NCI-H1105 (cell line): ENCODE measurements at places on chromosomes 4 and X.

DNA sequence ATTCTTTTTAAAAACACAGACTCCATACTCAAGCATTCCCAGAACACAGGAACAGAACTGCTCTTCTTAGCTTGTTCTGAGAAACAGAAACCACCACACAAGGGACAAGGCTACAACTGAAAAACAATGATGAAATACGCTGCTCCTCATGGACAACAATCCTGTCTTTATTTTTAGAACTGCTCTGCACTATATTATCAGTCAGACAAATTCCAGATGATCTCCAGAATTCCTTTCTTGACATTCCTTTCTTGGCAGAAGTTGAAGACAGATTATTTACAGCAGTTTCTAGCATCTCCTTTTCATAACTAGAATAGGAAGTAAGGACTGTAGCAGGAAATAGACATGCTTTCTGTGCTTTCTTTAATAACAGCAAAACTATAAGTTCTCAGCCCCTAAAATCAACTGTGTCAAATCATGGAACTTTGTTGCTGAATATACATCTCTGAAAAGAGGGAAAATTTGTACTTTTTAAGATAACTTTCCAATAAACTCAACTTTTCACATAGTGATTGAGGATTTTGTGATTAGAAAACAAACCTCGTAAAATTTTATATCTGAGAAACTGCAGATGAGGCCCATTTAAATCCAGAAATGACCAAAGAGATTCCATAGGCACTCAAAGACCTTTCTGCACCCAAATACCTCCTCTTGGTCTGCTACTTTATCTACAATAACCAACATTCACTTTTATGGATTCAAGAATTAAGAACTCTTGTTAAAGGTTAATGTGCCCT lies 35.9 kb downstream of the ANTXR2 start:
- DNase-seq = no peak

- no peak for DNase-seq
Measured at GRCh38 chr4:10504570-10505179, 47.4 kb upstream of the ZNF518B start.

- peak; percentile 36 for DNase-seq
Measured at GRCh38 chrX:22389556-22390179, 117.0 kb downstream of the CBLL2 start.

- no peak for DNase-seq
Measured at GRCh38 chr4:82284475-82284857, 89.3 kb downstream of the HNRNPD start.

DNA sequence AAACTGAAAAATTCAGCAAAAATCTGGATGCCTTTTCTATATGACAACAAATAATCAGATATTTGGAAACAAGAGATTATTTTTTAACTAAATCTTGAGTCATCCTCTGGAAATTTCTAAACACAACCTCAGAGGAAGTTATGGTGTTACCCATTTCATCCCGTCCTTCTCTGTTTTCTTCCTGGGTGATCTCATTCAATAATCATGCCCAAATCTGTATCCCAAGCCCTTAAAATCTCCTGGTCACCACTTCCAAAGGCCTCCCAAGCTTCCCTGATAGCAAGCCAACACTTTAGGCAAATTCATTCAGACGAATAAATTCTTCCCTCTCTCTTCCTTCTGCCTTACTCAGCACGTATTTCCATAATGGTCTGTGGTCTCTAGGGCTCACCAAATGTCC lies 9.7 kb upstream of the SORCS2 start:
- DNase-seq = no peak

DNA sequence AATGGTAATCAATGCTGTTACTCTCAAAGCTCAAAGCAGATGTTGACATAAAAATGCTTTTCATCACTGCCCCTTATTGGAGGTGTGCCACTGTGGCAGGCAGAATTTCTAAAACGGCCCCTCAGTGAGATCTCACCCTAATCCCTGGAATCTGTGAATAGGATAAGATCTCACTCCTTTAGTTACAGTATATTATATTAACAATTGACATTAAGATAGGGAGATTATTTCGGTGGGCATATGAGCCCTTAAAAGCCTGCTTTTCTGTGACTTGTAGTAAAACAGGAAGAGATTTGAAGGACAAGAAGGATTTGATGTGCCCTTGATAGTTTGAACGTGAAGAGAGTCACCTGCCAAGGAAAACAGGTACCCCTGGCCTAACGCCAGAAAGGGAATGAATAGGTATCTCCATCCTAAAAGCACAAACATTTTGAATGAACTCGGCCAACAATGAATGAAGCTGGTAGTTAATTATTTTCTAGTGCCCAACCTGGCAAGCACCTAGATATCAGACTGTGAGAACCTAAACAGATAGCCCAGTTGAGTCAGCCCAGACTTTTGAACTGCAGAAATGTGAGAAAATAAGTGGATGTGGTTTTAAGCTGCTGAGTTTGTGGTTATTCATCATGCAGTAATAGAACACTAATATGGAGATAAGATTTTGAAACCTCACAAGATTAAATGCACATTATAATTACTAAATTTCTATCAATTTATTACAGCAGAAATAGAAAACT lies 881.6 kb downstream of the PCDH18 start:
- DNase-seq = peak; percentile 89

- no peak for DNase-seq
Measured at GRCh38 chr4:142416121-142416520, 430.0 kb downstream of the INPP4B start.

DNA sequence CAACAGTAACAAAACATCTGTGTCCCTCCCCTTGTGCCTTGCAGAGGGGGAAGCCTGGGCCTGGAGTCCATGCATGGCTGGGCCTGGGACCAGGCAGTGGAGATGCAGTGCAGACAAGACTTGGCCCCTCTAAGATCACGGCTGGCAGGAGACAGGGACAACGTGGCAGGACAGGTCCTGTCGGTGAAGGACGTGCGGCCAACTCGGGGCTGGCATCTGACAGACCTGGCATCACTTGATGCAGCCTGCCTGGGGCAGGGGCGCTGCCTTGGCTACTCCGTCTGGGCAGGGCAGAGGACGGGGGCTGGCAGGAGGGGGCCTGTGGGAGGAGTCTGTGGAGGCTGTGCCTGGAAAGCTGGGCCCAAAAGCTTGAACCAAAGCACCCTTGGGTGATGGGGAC lies 112.1 kb downstream of the CPZ start:
- DNase-seq = no peak

GRCh38 chr4:156933633-156934258 lies 37.9 kb downstream of the PDGFC start:
- no peak for DNase-seq

GRCh38 chrX:31715675-31716074 lies 643.8 kb upstream of the FTHL17 start:
- DNase-seq = no peak

- no peak for DNase-seq
Measured at GRCh38 chr4:90245837-90246236, 118.6 kb downstream of the CCSER1 start.

DNA sequence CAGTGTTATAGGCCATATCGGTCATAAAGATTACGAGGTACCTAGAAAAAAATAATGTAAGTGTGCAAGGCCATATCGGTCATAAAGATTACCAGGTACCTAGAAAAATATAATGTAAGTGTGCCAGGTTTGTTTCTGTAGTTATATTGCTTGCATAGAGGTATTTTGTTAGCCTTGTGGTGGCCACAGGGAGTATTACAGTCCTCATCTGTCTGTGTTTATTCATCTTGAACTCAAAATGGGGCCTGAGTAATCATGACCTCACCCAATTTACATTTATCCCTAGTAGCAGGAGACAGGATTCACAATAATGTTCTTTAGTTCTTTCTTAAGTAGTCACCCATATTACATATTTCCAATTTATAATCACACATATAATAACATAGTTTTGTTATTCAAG lies 459.7 kb downstream of the MID1IP1 start:
- DNase-seq = no peak
